ENCODE measurements at places on chromosomes 16 and 17.

DNA sequence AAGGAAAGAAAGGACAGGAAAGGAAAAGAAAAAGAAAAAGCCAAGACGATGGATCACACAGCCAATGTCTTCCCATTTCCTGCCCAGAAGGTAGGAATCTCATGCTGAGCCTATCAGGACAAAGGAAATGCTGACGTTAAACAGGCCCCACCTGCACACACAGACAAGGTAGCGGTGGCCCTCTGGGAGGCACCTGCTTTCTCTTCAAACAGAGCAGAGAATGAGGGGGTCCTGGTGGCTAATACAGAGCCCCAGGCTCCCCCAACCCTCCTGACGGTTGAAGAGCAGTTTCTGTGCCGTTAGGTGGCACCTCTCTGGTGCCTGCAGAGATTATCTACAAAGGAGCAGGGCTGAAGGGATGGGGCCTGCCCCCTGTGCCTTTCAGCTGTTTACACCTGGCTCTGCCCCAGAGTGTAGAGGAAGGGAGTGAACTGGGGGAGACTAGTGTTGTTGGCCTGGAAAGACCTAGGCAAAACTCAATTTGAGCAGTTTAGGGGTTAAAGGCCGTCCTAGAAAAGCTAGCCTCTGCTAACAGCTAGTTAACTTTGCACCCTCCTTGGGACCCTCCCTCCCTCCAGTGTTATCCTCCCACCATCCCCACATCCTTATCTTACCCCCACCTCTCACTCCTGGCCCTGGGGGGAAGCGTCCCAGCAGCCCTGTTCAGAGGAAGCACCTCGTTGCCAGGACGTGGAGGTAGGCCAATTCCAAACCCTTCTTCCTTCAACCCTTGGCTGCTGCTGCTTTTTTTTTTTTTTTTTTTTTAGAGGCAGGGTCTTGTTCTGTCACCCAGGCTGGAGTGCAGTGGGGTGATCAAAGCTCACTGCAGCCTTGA lies 56.3 kb downstream of the ARHGAP27 start:
- no peak for DNase-seq

GRCh38 chr16:51433599-51433998 lies 282.5 kb upstream of the SALL1 start:
- no peak for DNase-seq

DNA sequence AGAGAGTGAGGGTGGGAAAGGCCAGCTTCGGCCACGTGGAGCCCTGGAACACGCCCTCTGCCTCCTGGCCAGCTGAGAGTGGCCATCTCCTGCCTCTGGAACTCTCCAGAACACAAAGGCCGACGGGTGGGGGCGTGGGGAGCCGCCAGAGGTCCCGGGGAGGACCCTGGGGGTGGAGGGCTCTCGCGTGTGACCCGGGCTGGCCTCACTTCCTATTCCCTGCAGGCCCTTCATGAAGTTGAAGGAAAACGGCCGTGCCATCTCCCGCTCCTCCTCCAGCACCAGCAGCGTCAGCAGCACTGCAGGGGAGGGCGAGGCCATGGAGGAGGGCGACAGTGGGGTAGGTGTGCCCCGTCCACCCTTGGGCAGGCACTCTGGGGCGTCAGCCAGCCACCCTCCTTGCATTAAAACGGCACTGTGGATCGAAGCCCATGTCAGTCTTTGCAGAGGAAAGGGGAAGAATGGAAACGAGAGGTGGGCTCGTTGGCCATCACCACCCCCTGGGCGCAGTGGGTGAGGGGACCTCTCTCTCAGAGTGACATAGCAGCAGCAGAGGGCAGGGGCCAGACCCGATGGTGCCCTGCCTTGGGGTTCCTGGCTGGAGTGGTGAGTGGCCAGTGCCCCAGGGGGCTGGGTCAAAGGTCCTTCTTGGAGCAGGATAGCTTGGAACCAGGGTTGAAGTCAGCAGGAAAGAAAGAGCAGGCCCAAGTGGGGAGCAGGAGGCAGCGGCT lies 37.1 kb downstream of the OR1D5 start:
- DNase-seq = no peak

DNA sequence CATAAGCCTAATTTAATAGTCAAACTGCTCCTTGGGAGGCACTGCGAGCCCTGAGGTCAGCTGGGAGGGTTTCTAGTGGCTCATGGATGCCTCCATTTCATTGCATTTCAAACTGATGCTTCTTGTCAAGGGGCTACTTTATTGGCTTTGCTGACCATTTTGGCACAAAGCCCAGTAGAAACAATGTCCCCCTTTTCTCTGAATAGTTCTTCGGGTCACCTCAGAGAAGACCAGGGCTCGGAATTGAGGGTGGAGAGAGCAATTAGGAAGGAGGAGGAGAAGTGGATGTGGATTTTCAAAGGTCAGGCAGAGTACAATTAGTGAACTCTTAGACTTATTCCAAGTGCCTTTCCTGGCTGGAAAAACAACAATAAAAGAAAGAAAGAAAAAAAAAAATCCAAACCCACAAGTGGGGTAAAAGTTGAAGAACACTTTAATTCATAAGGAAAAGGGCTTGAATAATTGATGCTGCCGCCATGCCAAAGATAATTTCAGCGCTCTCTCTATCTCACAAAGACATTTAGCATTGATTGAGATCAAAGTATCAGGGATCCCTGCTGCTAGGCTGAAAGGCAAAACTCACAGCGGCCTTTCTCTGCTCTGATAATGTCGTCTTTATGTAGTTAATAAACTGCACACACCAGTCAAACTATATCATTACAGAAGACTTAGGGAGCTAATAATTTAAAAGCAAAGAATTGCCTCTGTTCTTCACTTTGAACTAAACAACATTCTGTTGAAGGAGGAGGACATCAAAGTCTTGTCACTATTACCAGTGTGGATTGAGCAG lies 122.7 kb downstream of the RGS9 start:
- no peak for DNase-seq

- no peak for DNase-seq
Observed at GRCh38 chr16:28181515-28181914, 30.2 kb downstream of the XPO6 start.

GRCh38 chr16:47979164-47979520 lies 176.7 kb downstream of the ABCC12 start:
- no peak for DNase-seq

- no peak for DNase-seq
Observed at GRCh38 chr17:31321481-31321880, at the start of gene EVI2A. EVI2A (minus strand) TSS chr17:31321622; CDS start chr17:31319013, 2,609 bp downstream.

- DNase-seq = no peak
Observed at GRCh38 chr17:5978496-5978895, 91.7 kb upstream of the WSCD1 start.

DNA sequence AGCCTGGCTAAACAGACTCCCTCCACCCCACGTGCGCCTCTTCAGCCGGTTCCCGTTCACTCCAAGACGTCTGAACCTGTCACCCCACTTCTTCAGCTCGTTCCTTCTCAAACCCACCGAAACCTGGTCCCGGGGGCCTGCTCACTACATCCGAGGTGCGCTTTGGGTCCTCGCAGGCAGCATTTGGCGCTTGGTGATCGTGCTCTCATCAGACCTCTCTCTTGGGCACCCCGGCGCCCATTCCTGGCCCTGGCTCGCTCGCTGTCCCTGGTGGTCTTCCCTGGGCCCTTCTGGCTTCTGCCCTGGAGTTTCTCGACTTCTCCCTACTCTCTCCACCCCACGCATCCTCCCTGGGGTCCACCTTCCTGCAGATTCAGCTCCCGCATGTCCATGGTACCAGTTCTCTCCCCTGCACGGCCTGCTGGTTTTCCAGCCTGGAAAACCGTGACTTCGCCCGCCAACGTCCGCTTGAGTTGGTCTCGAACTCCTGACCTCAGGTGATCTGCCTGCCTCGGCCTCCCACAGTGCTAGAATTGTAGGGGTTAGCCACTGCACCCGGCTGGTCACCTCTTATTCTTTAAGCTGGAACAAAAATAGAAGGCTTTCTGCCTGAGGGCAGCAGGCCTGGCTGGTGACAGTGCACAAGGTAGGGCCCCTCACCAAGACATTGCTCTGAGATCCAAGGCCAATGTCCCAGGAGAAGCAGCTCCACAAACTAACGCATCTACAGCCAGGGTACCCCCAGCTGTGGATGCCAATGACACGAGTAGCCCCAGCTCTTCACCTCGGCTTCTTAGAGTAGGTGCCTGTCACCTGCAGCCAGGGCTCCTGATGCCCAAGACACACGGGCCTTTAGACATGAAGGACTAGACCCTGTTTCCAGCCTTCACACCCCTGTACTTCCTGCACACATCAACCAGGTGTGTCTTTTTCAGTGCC lies 1.1 kb upstream of the MEAK7 start:
- no peak for DNase-seq

- no peak for DNase-seq
Observed at GRCh38 chr17:64423881-64424280, 25.0 kb upstream of the MILR1 start.
